Caco-2 (cell line): ENCODE measurements at places on chromosomes 12 and 14. TPM values are rescaled to one million over a fixed set of nuclear protein-coding genes. Genes with fewer than 3 reads are reported as not detected.

- H3K4me1 ChIP-seq = peaks cover 72% of the 10 kb centered on the region
- no peaks in the 10 kb centered on the region for H3K27me3 ChIP-seq
Measured at GRCh38 chr12:52903285-52903854, 1.5 kb downstream of the KRT8 start.

DNA sequence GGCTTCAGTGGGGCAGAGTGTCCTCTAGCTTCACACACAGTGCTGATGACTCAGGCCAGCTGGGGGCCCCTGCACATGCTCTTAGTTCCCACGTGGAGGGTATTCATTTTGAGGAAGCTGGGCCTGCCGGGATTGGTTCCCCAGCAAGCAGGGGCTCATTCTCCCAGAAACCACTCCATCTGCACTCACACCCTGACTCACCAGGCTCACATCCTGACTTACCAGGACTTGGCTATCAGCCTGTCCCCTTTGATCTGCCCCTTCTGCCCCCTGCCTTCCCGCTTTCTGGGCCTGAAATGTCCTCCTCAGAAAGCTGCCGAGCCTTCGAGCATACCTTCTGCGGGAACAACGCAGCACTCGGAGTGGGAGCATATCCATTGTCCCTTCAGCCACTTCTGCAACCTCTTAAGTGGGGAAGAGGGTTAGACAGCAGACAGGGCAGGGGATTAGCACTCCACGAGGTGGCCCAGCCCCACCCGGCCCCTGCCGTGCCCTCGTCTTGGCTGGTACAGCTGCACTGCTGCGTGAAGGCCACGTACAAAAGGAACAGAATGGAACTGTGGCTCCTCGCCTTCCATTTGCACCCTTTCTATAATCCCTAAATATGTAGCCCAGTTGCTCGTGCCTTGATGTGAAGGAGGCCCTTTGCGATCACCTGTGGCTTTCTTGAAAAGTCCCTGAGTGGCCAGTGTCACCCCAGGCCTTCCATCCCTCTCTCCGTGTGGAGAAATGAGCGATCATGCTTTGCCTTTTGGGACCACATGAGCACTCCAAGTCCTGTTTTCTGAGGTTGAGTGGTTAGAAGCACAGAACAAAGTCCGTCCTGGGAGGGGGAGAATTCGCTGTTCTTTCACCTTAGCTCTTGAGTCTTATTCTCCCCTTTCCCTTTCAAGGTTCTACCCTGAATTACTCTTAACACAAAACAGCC is 26.1 kb downstream of the TPCN1 start:
- H3K27ac ChIP-seq = peak overlapping the region; percentile 99
- H3K36me3 ChIP-seq = peaks cover 3% of the 10 kb centered on the region
- DNase-seq = no peak

DNA sequence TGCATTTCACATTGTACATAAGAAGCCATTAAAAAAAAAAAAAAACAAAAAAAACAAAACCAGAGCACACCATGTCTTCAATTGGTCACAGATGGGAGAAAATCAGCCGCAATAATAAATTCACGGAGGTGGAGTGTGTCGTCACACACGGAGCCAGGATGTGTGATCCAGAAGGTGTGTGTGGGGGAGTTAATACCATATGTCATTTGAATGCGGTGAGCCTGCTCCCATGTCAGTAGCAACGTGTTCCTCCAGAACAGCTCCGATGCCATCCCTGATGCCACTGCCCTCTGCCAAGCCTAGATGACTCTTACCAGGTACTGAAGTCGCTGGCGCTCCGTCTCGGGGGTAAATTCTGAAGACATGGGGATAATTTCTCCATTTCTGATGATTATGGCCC is 197.8 kb downstream of the PPM1H start:
- no peak overlapping the region for H3K27ac ChIP-seq
- H3K27me3 ChIP-seq = no peaks in the 10 kb centered on the region
- H3K4me3 ChIP-seq = no peak overlapping the region
- peaks cover 28% of the 10 kb centered on the region for H3K4me1 ChIP-seq
- H3K36me3 ChIP-seq = peaks cover 4% of the 10 kb centered on the region

DNA sequence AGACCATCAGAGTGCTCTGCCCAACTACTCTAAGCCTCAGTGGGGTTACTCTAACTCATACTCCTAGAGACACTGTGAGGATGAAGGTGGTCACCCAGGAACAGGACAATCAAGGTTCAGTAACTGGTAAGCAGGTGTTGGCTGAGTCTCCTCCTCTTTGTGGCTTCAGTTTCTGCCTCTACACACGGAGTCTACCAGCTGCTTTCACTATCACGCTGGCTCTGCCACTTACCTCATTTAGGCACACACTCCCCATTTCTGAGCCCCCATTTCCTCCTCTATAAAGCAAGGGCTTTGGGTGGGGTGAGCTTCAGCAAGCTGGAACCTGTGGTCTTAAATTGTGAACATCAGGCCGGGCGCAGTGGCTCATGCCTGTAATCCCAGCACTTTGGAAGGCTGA is 7.3 kb upstream of the TCHP start:
- H3K27ac ChIP-seq = no peak overlapping the region
- no peak overlapping the region for H3K4me3 ChIP-seq
- no peaks in the 10 kb centered on the region for H3K36me3 ChIP-seq
- no peaks in the 10 kb centered on the region for H3K4me1 ChIP-seq

- no peaks in the 10 kb centered on the region for H3K36me3 ChIP-seq
- no peaks in the 10 kb centered on the region for H3K4me1 ChIP-seq
- H3K27ac ChIP-seq = no peak overlapping the region
- no peak overlapping the region for H3K4me3 ChIP-seq
- H3K27me3 ChIP-seq = no peaks in the 10 kb centered on the region
Measured at GRCh38 chr14:94717808-94718207, 52.1 kb downstream of the GSC start.

GRCh38 chr12:105626653-105627052 is 296.2 kb downstream of the C12orf75 start:
- no peak overlapping the region for H3K4me3 ChIP-seq
- no peaks in the 10 kb centered on the region for H3K36me3 ChIP-seq
- H3K27ac ChIP-seq = no peak overlapping the region
- H3K4me1 ChIP-seq = peaks cover 12% of the 10 kb centered on the region
- H3K27me3 ChIP-seq = no peaks in the 10 kb centered on the region

DNA sequence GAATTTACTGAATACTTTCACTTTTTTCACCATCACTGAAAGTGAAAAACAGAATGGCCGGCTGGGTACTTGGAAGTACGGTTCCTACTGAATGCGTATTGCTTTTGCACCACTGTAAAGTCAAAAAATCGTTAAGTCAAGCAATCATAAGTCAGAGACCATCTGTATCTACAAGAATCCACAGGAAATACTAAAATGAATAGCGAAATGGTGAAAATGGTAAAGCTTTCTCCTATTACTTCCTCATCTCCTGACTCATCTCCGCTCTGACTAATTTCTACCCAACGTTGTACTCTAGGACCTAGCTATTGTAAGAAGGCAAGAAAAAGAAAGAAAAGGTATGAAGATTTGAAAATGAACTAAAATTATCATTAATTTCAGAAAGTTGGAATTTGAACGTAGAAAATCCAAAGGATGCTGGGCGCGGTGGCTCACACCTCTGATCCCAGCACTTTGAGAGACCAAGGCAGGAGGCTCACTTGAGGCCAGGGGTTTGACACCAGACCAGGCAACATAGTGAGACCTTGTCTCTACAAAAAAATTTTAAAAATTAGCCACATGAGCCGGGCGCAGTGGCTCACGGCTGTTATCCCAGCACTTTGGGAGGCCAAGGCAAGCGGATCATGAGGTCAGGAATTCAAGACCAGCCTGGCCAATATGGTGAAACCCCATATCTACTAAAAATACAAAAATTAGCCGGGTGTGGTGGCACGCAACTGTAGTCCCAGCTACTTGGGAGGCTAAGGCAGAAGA is 5.3 kb upstream of the CDCA4 start:
- no peak overlapping the region for H3K27ac ChIP-seq
- H3K4me1 ChIP-seq = no peaks in the 10 kb centered on the region; the same call in 1 of the 2 replicates
- H3K36me3 ChIP-seq = no peaks in the 10 kb centered on the region
- no peak for DNase-seq
- no peaks in the 10 kb centered on the region for H3K27me3 ChIP-seq
- no peak overlapping the region for H3K4me3 ChIP-seq

The CCDC177 gene
- 0.56 and 0.82 TPM in 2 replicates for total RNA-seq

DNA sequence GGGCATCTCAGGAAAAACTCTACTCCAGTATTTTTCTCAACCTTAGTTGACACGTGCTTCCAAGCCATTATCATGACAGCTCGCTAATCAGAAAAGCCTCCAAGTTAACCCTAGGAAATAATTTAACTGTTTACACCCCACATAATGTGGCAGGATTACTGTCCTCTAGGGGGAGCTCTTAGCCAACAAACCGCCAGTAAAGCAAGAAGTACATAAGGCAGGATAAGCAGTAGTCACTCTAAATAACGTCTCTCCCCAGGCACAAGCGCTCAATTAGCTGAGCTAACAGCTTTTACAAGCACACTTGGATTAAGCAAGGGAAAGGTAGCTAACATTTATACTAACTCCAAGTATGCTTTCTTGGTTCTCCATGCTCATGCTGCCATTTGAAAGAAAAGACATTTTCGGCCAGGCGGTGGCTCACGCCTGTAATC is 22.8 kb downstream of the APOBEC1 start:
- no peaks in the 10 kb centered on the region for H3K27me3 ChIP-seq
- no peaks in the 10 kb centered on the region for H3K36me3 ChIP-seq
- peaks cover 35% of the 10 kb centered on the region for H3K4me1 ChIP-seq

GRCh38 chr12:179131-179884 is 34.6 kb downstream of the SLC6A12 start:
- H3K36me3 ChIP-seq = no peaks in the 10 kb centered on the region
- no peak overlapping the region for H3K4me3 ChIP-seq
- peaks cover 12% of the 10 kb centered on the region for H3K4me1 ChIP-seq
- H3K27me3 ChIP-seq = no peaks in the 10 kb centered on the region
- H3K27ac ChIP-seq = peak overlapping the region; percentile 58

The TMPO gene
- total RNA-seq = 203 and 212 TPM in 2 replicates

The DTX1 gene
- total RNA-seq = not detected in 2 replicates

The LRP1-AS gene
- not detected in 2 replicates for total RNA-seq

- no peaks in the 10 kb centered on the region for H3K36me3 ChIP-seq
- H3K4me1 ChIP-seq = no peaks in the 10 kb centered on the region
- H3K27me3 ChIP-seq = no peaks in the 10 kb centered on the region
Measured at GRCh38 chr14:32648434-32648833, 290.2 kb upstream of the NPAS3 start.

DNA sequence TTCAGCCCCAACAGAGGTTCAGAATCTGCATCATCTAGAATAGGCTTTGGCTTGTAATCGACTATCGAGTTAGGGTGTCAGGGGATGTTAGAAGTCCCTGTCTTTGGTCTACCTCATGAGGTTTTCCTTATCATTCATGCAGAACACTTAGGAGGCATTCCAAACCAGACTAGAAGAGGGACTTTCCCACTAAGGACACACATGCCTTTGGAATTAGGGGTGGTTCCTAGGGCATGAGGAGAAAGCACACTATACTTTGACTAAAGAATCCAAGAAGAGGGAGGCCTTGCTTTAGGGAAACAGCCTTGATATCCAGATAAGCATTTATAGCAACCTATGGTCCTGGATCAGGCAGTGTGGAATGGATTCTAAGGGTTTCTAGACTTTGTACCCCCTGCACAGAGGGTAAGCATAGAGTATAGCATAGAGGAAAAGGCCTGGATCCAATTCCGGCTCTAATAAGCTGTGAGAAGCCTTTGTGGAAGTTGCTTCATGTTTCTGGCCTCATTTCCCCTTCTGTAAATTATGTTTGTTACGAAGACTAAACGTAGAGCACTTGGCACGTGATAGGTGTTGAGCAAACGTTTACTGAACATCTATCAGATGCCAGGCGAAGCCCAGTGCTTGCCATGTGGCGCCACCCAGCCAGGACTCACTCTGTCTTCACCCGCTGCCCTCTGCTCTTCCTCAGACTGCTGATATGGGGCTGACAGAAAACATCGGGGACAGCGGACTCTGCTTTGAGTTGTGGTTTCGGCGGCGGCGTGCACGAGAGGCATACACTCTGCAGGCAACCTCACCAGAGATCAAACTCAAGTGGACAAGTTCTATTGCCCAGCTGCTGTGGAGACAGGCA is 13.2 kb downstream of the ZNF219 start:
- H3K27me3 ChIP-seq = no peaks in the 10 kb centered on the region
- no peak for DNase-seq
- no peak overlapping the region for H3K27ac ChIP-seq
- no peaks in the 10 kb centered on the region; the same call in 1 of the 2 replicates for H3K4me1 ChIP-seq

GRCh38 chr14:89550821-89551220 is 133.8 kb upstream of the FOXN3 start:
- H3K27me3 ChIP-seq = no peaks in the 10 kb centered on the region
- H3K4me3 ChIP-seq = no peak overlapping the region
- DNase-seq = no peak
- no peaks in the 10 kb centered on the region for H3K4me1 ChIP-seq

DNA sequence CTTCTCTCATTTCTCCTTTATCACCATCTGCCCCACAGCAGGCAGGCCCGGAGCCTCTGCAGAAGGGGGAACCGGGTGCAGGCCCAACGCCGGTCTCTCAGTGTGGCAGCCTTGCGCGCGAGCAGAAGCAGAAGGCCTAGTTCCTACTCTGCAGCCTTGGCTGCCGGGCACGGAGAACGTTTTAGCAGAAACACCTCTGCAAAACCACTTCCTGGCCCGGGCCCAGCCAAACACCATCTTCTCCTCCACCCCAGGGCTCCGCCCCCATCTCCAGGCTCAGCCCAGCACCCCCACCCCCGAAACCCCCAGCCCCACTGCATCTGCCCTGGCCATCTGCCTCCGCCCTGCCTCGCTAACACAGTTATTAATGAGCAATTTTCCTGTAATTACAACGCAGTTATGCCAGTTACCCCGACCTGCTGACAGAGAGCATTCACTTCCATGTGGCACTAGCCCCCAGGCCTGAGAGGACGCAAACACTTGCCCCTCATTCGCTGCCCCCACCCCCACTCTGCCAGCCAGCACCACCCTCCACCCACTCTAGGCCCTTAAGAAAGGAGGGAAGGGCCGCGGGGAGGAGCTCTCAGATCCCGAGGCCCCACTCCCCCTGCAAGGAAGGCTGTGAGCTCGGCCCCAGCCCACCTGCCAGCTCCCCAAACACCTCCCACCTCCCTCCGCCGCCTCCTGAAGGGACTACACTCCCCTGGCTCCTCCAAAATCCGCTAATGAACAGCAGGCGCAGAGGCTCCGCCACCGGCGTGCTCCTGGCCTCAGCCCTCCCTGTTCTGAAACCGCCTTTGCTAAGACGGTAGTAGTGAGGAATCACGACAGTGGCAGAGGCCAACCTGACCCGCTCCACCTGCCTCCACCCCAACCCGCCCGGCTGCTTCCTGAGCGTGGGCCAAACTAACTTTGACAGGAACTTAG is 44.7 kb upstream of the FBRSL1 start:
- H3K36me3 ChIP-seq = no peaks in the 10 kb centered on the region
- H3K27ac ChIP-seq = peak overlapping the region; percentile 97
- DNase-seq = no peak
- H3K4me3 ChIP-seq = peak overlapping the region; percentile 55

DNA sequence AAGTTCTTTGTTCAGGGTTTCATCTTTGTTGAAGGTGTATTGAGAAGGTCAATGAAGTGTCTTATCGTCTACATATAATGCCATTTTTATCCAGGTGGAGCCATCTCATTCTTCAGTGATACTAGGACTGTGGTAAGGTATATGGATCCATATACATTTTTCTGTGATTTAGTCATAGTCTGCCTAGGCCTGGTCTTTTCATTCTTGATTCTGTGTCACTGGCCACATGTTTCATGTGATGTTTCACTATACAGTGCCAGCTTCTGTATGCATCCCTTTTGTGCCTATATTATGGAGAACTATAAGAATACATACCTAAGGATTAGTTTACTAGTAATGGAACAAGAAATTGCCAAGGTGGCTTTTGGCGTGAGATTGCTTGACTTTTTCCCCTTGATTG is 40.5 kb downstream of the VEZT start:
- H3K4me1 ChIP-seq = no peaks in the 10 kb centered on the region
- H3K36me3 ChIP-seq = no peaks in the 10 kb centered on the region
- no peak overlapping the region for H3K27ac ChIP-seq
- H3K27me3 ChIP-seq = no peaks in the 10 kb centered on the region

The OR6C70 gene
- not detected in 2 replicates for total RNA-seq

The TSPAN11 gene
- not detected in 2 replicates for total RNA-seq
